ENCODE measurements at places on chromosomes 2 and 18.
A peak's percentile ranks its signal among the peaks of the same experiment; 100 is the strongest.

- no peak for DNase-seq
Observed at GRCh38 chr2:48787580-48787979, 32.1 kb upstream of the LHCGR start.

- DNase-seq, result no peak
Observed at GRCh38 chr2:190506666-190507065, 27.9 kb downstream of the NEMP2 start.

DNA sequence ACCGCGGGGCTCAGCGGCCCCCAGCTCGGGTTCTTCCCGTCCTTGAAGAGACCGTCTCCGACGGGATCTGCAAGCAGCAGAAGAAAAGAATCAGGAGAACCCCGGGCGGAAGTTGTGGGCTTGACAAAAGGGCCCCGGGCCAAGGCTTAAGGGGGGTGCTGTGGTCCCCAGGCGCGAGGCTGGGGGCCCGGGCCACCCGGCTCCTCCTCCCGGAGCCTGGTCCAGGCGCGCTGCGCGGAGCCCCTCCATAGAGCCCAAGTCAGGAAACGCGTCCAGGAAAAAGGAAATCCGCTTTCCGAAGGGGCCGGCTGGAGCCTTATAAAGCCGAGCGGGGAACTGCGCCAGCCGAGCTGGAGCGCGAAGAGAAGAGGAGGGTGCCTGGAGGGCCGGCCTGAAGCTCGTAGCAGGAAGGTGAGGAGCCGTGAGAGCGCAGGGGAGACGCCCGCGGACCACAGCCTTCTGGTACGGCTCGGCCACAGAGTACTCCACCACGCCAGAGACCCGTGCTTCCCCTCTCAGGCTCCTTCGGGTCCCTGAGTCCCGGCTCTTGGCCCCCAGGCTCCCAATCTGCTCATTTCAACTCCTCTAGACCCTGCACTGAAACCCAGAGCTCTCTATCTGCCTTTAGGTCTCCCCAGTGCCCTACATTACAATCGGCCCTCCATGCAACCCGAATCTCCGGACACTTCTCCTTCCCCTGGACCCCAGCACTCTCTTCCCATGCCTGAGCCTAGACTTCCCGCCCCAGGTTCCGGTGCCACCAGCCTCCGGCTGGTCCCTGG, 554 bp downstream of the FEV start:
- DNase-seq, result no peak

DNA sequence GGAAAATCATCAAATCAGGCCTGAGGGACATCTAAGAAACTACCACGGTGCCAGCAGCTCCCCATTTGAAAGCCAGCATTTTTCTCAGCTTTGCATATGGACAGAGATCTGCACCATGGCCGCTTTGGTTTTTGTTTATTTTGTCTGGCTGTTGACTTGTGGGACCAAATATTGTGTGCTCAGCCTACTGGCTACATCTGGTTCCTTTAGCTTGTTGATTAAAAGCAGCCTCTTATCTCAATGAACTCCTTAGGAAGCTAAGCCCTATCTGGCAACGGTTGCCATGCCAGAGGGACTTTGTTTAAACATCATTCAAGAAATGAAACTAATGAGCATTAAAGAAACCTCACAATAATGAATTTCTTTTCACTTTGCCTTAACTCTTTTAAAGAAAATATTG, 32.4 kb upstream of the CCDC150 start:
- no peak for DNase-seq

GRCh38 chr2:7847321-7847720, 834.5 kb upstream of the ID2 start:
- DNase-seq, result no peak

- DNase-seq, result no peak
Observed at GRCh38 chr2:232420463-232421188, 14.0 kb downstream of the ALPG start.

DNA sequence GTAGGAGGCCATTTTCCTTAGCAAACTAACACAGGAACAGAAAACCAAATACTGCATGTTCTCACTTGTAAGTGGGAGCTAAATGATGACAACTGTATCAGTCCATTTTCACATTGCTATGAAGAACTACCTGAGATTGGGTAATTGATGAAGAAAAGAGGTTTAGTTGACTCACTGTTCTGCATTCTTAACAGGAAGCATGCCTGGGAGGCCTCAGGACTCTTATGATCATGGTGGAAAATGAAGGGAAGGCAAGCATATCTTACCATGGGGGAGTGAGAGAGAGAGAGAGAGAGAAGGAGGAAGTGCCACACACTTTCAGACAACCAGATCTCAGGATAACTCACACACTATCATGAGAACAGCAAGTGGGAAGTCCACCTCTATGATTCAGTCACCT, 105.3 kb downstream of the PARD3B start:
- no peak for DNase-seq

- DNase-seq, result no peak
Observed at GRCh38 chr2:180715044-180715443, 265.4 kb upstream of the UBE2E3 start.

GRCh38 chr2:106719222-106719621, 166.7 kb downstream of the ST6GAL2 start:
- DNase-seq, result no peak

- DNase-seq, result no peak
Observed at GRCh38 chr2:77768508-77768907, 246.3 kb upstream of the LRRTM4 start.

DNA sequence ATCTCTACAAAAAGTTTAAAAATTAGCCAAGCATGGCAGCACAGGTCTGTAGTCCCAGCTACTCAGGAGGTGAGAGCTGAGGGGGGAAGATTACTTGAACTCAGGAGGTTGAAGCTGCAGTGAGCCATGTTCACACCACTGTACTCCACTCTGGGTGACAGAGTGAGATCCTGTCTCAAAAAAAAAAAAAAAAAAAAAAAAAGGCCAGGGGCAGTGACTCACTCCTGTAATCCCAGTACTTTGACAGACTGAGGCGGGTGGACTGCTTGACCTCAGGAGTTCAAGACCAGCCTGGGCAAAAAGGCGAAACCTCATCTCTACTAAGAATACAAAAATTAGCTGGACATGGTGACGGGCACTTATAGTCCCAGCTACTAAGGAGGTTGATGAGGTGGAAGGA, 37.0 kb downstream of the PUM2 start:
- DNase-seq, result no peak

DNA sequence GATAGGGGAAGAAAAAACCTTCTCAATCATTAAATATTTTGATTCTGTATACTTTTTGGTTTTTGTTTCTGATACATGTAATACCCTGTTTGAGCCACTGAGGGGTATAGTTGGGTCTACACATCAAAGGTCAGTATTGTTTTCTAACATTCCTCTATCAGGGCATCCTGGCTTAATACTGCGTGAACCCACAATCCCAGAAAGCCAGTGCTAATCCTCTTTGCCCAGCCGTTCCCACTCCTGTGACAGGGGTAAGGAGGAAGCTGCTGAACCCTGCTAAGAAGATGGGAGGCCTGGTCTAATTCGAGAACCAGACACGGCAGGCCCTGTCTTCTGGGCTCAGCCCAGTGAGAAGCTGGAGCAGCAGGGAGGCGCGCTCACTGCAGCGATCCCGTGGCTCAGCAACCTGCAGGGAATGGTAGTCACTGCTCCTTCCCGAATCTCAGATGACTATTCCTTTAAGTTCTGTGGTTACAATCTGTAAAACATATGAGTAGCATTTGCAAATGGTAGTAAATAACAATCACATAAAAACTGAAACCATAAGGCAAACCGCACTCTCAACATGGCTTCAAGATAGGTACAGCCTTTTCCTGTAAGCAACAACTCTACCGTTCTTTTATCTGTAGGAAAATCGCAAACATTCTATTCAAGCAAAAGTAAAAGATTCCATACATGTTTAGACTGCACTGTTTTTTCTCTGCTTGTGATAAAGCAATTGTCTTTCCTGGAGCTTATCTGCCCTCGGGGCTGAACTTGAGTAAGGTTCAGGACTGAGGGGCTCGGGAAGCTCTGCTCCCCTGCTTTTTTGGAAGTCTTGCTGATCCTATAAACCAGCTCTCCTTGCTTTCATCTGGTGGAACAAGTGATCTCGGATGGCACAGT, 87.0 kb downstream of the EPB41L3 start:
- DNase-seq, result peak; percentile 31

GRCh38 chr18:911025-911424, 6.4 kb downstream of the ADCYAP1 start:
- DNase-seq, result no peak

DNA sequence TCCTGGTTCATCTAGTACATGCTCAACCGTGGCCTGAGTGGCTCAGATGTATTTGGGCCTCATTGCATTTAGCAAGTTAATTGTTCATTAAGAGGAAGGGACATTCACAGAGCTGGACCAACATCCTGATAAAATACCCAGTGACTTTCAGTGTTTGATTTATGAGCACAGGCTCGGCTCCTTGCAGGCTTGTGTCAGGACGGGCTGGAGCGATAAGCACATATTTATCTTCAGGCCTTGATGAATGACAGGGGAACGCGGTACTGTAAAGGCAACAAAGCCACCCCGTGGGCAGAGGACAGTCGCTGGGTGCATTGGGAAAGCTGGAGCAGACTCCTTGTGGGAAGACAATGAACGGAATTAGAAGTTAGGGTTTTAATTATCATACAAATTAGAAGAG, 548.6 kb upstream of the HS6ST1 start:
- DNase-seq, result no peak

GRCh38 chr2:144449028-144449406, 70.9 kb downstream of the ZEB2 start:
- DNase-seq, result no peak

GRCh38 chr2:66390811-66391210, 44.1 kb upstream of the MEIS1 start:
- no peak for DNase-seq

GRCh38 chr2:237872178-237872887, 12.9 kb downstream of the RAMP1 start:
- DNase-seq, result no peak

DNA sequence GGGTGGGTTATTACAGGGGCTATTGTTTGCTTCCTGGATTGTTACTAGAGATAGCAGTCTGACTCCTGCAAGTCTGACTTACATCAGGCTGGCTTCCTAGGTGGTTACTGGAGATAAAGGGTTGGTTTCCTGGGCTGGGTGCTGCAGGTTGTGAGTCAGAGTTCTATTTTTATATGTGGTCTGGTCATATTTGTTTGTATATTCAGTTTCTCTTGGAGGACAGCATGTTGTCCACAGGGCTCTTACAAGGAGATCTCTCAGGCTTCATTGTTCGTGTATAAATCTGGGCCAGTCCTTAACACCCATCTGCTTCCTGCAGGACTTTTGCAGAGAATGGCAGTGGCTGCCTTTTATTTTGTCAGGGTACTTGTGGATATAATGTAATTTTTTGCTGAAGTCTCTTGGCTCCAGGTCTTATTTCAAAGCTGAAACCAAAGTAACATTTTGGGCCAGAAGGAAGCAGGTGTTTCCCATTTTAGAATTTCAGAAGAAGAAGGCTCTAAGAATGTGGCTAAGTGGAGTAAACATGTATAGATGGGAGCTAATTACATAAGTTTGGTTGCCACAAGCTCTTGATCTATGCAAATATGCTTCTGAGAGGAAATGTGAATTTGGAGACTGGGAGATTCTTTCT, 65.9 kb upstream of the SLC16A14 start:
- no peak for DNase-seq

DNA sequence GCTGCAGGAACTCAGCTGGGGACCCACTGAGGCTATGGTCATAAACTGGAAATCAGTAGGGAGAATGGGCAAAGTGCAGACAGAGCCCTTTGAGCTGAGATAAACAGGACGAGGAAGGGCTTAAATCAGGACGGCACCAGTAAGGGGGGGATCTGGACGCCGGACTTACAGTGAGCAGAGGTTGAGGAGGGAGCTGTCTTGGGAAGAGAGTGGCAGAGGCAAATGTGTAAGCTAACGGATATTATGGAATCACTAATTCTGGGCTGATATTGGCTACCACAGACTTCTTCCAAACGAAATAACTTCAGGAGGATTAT, 539 bp downstream of the CYP27A1 start:
- DNase-seq, result no peak
